Brain microvascular endothelial cell (primary cell): ENCODE measurements at places on chromosomes 4 and X.

DNA sequence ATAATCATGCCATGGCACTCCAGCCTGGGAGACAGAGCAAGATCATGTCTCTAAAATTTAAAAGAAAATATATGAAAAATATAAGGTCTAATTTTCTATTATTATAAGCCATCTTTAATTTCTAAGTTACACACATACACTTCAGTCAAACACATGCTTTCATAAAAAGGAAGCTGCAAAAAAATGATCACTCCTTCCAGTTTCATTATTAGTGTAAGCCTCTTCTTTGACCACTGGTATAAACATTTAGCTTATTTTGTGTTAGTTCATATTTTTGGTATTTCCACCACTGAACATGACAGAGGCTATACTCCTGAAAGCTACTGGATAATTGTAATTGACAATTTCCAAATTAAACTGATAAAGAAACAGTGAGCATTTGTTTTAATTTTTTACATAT is 163.3 kb upstream of the USP38 start:
- DNase-seq: no peak

DNA sequence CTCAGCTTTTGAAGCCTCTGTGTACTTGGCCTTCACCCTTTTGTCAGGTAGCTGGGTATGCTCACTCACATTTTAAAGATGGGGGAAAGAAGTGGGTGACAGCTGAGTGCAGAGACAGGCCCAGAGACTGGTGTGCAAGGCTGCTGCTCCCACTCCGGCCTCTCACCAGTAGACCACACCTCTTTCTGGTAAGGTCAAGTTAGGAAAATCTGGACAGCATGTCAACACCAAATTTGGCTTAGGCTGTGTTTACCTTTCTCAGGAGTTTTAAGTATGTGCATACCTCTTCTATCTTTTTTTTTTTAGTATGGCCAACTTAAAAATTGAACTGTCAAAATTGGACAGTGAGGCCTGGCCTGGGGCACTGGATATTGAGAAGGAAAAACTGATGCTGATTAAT is 66.6 kb downstream of the CLDN22 start:
- no peak for DNase-seq

DNA sequence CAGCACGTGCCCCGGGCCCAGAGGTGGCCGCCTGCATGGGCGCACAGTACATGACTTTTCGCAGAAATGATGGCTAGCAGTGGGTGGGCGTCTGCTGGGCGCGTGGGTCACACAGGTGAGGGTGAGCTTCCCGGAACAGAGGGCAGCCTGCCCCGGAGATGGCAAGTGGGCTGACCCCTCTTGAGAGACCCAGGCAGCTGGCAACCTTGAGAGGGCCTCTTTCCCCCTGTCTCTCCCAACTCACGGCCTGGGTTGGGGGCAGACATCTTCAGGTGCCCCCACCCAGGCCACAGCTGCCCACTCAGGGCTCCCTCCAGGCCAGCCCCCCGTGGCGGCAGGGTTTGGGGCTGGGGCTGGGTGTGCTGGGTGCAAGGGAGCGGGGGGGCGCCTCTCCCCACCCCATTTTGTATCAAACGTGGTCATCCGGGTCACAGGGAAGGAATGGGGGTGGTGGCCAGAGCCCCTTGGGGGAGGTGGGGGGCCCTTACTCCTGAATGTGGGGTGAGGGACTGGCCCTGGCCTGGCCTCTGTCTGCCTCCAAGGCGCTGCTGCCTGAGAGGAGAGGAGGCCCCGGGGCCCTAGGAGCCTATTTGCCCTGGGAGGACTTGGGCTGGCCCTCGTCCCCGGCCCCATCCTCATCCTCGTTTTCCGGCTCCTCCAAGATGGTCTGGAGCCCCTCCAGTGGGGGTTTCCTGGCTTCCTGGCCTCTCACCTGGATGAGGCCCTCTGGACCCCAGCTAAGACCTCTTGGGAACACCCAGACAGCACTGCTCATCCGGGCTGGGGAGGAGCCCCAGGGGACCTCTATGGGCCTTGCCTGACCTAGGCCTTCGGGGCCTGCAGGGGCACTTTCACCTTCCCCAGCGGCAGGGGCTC is 4.6 kb downstream of the PNMA6E start:
- DNase-seq: no peak

- DNase-seq: no peak
Observed at GRCh38 chrX:13131396-13132137, 87.1 kb upstream of the FAM9C start.

DNA sequence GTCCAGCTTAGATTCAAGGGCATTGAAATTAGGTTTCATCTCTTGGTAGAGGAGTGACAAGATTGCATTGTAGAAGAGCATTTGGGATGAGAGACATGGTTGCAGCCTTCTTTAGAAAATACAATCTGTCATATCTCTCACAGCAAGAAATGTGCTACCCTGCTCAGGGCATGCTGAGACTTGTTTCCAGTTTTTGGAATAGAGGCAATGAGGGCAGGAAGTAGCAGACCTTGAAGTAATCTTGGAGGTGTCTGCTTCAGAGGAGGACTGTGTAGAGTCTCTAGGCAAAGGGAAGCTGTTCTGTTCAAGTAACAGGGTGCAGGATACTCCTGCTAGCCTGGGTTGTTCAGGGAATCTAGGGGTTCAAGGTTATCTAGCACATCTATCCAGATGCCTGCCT is 116.1 kb upstream of the ZNF827 start:
- no peak for DNase-seq

DNA sequence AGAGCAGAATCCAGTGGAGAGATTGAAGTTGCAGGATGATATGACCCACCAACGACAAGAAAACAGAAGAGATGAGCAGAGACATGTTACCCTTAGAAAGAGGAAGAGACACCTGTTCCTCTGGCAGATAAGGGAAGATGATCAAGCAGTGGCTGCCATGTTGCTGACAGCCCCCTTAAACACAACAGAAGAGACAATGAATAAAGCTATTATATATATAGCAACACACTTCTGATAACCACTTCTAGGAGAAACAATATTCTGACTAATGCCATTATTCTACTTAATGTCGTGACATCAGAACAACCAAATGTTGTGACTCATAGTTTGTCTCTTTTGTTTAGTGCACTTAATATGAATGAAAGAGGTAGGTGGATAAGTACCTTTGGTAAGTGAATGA is 44.9 kb downstream of the SH3RF1 start:
- DNase-seq: no peak

DNA sequence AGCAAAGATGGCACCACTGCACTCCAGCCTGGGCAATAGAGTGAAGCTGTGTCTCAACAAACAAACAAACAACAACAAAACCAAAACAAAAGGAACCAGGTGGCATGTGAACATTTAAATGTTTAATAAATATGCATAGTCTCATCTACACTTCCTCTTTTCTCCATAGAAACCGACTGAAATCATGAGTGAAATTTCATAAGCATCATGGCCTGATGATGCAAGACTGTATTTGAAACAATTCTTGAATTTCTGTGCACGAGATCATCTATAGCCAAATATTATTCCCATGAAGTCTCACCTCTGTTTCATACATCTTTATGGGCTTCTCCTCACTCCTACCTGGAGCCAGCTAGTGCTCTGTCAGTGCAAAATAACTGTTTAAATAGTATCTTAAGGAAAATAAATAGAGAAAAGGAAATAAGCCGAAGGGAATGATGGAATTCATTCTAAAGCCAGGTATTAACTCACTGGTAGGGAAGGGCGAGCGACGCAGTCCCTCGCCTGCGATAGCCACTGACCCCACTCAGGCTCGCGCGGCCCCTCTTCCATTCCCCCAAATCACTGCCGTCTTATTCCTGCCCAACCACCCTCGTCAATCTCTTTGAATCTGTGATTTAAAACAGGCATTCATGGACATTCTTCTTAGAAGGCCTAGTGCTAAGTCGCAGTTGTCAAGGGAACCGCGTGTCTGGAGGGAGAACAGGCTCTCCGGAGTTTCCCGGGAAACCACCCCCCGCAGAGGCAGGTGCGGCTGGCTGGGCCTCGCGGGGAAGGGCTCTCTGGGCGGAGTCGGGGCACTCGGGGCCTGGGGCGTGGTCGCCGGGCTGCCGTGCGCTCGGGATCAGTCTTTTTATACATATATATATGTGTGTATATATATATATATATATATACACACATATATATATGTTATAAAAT is 52.4 kb upstream of the TRIM2 start:
- peak; percentile 55 for DNase-seq

DNA sequence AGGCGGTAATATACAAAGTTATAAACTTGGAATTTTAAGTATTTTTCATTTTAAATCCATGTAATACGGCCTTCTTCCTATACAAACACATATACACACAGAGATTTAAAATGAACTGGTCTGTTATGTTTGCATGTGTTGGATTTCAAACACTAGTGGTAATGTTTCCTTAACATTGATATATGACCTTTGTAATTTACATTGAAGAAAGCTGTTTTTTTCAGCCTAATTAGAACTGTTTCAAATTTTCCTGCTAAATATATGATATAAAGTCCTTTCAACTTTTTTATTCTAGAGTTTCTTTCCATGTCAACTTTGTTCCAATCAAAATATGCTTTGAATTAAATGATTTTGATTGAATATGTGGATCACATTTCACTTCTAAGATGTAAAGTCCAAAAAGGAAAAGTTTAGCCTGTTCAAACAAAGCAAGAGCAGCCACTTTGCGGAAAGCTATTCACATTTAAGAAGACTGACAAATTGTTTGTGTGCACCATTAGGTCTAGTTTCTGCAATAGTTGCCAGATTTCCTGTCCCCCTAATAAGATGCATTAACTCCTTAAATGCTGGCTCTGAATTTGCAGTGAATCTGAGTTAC is 226.0 kb upstream of the MAB21L2 start:
- DNase-seq: no peak

DNA sequence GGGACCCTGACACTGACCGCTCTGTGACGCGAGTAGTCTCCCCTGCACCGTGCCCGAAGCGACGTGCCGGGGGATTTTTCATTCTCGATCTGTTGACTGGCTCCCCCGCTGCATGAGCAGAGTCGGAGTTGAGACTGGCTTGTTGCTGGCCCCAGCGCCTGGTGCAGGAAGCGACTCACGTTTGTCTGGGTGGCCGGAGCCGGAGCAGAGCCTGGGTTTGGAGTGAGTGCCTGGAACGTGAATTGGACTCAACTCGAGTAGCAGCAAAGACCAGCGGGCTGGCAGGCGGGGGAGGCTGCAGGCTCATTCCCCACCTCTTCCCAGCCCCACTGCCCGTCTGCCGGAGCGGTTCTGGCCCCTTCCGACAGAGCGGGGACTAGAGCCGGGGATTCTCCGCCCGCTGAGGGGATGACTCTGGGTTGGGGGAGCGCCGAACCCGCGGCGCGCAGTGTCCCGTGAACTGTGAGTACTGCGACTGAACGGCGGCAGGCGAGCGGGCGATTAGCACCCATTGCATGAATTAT is 554 bp downstream of the PCDH7 start:
- DNase-seq: peak; percentile 27

DNA sequence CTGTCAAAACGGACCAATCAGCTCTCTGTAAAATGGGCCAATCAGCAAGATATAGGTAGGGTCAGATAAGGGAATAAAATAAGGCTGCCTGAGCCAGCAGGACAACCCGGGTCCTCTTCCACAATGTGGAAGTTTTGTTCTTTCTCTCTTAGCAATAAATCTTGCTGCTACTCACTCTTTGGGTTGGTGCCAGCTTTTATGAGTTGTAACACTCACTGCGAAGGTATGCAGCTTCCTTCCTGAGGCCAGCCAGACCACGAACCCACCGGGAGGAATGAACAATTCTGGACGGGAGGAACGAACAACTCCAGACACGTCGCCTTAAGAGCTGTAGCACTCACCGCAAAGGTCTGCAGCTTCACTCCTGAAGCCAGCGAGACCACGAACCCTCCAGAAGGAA is 287.8 kb downstream of the RAPGEF2 start:
- DNase-seq: peak; percentile 99

DNA sequence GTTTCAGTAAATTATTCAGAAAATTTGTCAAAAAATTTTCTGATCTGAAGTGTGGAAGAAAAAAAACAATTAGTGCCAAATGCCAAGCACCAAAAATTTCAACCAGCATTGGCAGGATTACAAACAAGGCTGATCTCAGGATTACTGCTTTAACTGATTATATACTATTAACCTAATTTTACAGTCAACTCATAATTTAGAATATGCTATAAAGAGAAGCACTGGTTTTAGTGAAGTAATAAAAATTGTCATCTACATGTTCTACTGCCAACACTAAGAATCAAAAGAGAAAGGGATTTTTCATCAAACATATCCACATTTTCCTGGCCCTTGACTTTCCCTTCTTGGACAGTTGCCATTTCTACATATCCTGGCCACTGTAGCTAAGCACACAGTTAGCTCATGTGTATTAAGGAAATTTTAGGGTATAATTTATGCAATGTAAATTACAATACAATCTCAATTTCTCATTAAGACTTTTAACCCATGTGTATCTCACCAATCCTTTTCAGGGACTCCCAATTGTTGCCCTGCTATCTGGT is 33.8 kb downstream of the THOC2 start:
- no peak for DNase-seq

- no peak for DNase-seq
Observed at GRCh38 chr4:138409670-138410069, 167.5 kb upstream of the SLC7A11 start.

- no peak for DNase-seq
Observed at GRCh38 chrX:41616935-41617334, 71.8 kb upstream of the GPR34 start.

- no peak for DNase-seq
Observed at GRCh38 chr4:168485156-168485910, 5.0 kb upstream of the DDX60L start.

- DNase-seq: no peak
Observed at GRCh38 chr4:144667500-144667899, 21.5 kb downstream of the HHIP start.
